ENCODE measurements at places on chromosomes 16 and 17. TPM values are rescaled to one million over a fixed set of nuclear protein-coding genes. Genes with fewer than 3 reads are reported as not detected.

Gene CHST4
- 0.11 TPM for total RNA-seq

Gene TBC1D3K
- total RNA-seq: not detected

Gene TMEM235
- total RNA-seq: not detected

Gene LRRC46
- total RNA-seq: 0.25 TPM

Gene SEBOX
- not detected for total RNA-seq

Gene SCRN2
- total RNA-seq: 32.4 TPM

Gene HCRT
- not detected for total RNA-seq

Gene KRTAP9-8
- not detected for total RNA-seq

Gene KLHL10
- not detected for total RNA-seq

Gene ASGR1
- 0.14 TPM for total RNA-seq

Gene TEX14
- 0.04 TPM for total RNA-seq

Gene MYH2
- not detected for total RNA-seq

Gene CD19
- not detected for total RNA-seq

Gene KRTAP2-2
- total RNA-seq: not detected

Gene KRTAP4-4
- not detected for total RNA-seq

Gene PRSS21
- 5.6 TPM for total RNA-seq

Gene ITPRIPL2
- 18.1 TPM for total RNA-seq

Gene GINS2
- 28.4 TPM for total RNA-seq

Gene ST6GALNAC1
- total RNA-seq: 0.14 TPM

Gene ZSCAN10
- total RNA-seq: not detected

Gene CCL22
- total RNA-seq: not detected

Gene BCAS3
- 8.4 TPM for total RNA-seq

Gene DCUN1D3
- 11.3 TPM for total RNA-seq

Gene OR1D2
- total RNA-seq: not detected

Gene GNG13
- total RNA-seq: not detected

Gene OR3A2
- total RNA-seq: not detected

Gene EXOC7
- total RNA-seq: 69.5 TPM

Gene HS3ST4
- not detected for total RNA-seq

Gene PDILT
- total RNA-seq: not detected

Gene STH
- not detected for total RNA-seq

Gene PERCC1
- not detected for total RNA-seq

Gene NR1D1
- total RNA-seq: 5.7 TPM

Gene ATAD5
- total RNA-seq: 9.2 TPM

Gene UTS2R
- total RNA-seq: not detected

Gene EMC8
- total RNA-seq: 41.7 TPM

Gene SPPL2C
- not detected for total RNA-seq

Gene GSG1L
- total RNA-seq: not detected

Gene PLLP
- total RNA-seq: 20.9 TPM

Gene TNFRSF17
- total RNA-seq: not detected

Gene CCL7
- total RNA-seq: not detected

Gene CCL13
- not detected for total RNA-seq

Gene FSCN2
- not detected for total RNA-seq

Gene KRT40
- not detected for total RNA-seq

Gene OR1A1
- total RNA-seq: not detected

Gene CCDC200
- total RNA-seq: not detected

Gene GPT2
- 23.4 TPM for total RNA-seq

Gene OR3A3
- not detected for total RNA-seq

Gene CNGB1
- total RNA-seq: 0.14 TPM

Gene STX1B
- total RNA-seq: 0.61 TPM

Gene HOXB7
- 0.54 TPM for total RNA-seq

Gene PPL
- 41.5 TPM for total RNA-seq

Gene ITGAX
- not detected for total RNA-seq
